Hepatocyte (in vitro differentiated cells): ENCODE measurements at places on chromosomes 16 and 17. TPM values are rescaled to one million over a fixed set of nuclear protein-coding genes. Genes with fewer than 3 reads are reported as not detected.

- no peak for DNase-seq
- no peak overlapping the region for H3K27ac ChIP-seq
- no peaks in the 10 kb centered on the region for H3K4me1 ChIP-seq
- no peak overlapping the region for H3K4me3 ChIP-seq
- H3K36me3 ChIP-seq: no peaks in the 10 kb centered on the region
Measured at GRCh38 chr16:88343271-88343791, 39.4 kb upstream of the ZNF469 start.

DNA sequence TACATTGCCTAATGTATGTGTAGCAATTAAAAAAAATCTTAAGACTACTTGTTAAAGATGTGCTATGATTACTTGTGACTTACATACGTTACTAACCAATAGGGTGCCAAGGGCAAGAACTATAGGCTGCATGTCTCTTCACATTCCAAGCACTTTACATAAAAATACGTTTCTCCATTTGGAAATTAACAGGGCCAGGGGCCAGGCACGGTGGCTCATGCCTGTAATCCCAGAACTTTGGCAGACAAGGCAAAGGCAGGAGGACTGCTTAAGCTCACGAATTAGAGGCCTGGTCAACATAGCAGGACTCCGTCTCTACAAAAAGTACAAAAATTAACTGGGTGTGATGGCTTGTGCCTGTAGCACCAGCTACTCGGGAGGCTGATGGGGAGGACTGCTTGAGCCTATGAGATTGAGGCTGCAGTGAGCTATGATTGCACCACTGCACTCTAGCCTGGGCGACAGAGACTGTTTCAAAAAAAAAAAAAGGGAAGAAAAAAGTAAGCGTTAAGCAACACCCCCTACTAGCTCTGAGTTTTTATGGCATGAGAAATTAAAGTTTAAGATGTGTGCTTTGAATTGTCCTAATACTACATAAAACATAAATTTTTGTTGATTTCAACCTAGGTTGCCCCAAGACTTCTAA, 12.3 kb downstream of the PSMD12 start:
- H3K4me1 ChIP-seq: no peaks in the 10 kb centered on the region
- peaks cover 4% of the 10 kb centered on the region for H3K36me3 ChIP-seq
- no peaks in the 10 kb centered on the region for H3K27me3 ChIP-seq

DNA sequence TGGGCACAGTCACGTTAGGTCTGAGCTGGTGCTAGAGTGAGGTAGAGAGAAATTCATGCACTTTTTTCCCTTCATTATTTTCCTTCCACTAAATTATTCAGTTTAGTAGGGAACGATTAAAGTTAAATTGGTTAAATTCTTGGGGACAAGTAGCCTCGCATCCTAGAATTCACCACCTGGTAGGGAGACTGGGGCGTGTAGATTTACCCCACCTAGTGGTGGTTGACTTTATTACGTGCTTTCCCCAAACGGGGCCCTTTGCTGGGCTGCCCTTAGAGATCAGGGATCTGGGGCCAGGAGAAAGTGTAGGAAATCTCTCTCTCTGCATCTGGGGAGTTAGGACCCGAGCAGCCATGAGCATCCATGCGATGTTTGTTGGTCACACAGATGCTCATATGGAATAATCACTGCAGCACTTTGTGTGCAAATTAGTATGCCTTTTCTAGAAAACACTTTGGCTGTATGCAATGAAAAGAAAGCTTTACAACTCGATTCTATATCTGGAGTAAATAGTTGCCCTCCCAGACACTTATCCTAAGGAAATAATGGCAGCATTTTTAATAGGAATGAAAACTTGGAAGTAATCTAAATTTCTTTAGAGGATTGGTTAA, 107.0 kb downstream of the PLCG2 start:
- no peaks in the 10 kb centered on the region for H3K27me3 ChIP-seq
- DNase-seq: peak; percentile 49
- H3K27ac ChIP-seq: no peak overlapping the region
- peaks cover 5% of the 10 kb centered on the region for H3K4me1 ChIP-seq

- H3K4me1 ChIP-seq: peaks cover 1% of the 10 kb centered on the region
- no peaks in the 10 kb centered on the region for H3K27me3 ChIP-seq
- H3K27ac ChIP-seq: no peak overlapping the region
- H3K36me3 ChIP-seq: no peaks in the 10 kb centered on the region
Measured at GRCh38 chr16:55668340-55669281, 12.8 kb downstream of the SLC6A2 start.

GRCh38 chr17:32588135-32588534, 101.3 kb downstream of the CDK5R1 start:
- no peaks in the 10 kb centered on the region for H3K36me3 ChIP-seq
- H3K4me1 ChIP-seq: no peaks in the 10 kb centered on the region
- no peak for DNase-seq
- no peak overlapping the region for H3K27ac ChIP-seq
- H3K4me3 ChIP-seq: no peak overlapping the region

DNA sequence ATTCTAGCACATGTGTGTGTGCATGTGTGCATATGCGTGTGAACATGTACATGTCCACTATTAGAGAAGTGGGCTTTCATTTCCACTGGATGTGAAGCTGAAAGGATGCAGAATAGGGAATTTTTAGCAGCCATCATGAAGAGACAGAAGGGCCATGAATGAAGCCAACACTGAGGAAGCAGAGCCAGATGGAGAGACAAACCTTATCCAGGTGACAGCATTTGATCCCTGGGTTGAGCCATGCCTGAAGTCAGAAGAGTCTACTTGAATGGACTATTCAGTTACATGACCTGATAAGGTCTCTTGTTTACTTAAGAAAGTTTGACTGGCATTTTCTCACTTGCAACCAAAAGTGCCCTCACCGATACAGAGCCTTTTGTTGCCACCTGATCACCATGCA, 88.4 kb downstream of the ASIC2 start:
- H3K4me3 ChIP-seq: no peak overlapping the region
- DNase-seq: no peak

DNA sequence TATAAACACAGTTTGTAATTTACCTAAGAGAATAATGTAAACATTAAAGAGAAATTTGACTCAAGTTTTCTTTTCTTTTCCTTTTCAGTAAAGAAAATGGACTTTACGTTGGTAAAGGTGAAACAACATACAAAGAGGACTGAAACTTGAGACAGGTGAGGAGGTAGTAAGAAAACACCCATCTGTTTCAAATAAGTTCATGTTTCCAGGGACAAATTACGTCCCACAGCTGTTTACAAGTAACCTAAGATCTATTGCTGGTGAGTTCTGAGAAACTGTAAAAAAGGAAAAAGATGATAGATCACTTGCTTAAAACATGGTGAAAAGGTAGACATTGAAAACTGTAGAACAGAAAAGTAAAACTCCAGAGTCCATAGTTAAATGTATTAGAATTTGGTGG, 4.8 kb upstream of the ABCA5 start:
- H3K4me1 ChIP-seq: no peaks in the 10 kb centered on the region
- no peaks in the 10 kb centered on the region for H3K36me3 ChIP-seq
- peaks cover 12% of the 10 kb centered on the region for H3K27me3 ChIP-seq
- DNase-seq: no peak
- H3K4me3 ChIP-seq: no peak overlapping the region

GRCh38 chr16:8630255-8630953, 8.9 kb downstream of the METTL22 start:
- H3K27ac ChIP-seq: no peak overlapping the region
- DNase-seq: no peak
- peaks cover 4% of the 10 kb centered on the region for H3K36me3 ChIP-seq
- no peaks in the 10 kb centered on the region for H3K27me3 ChIP-seq
- H3K4me1 ChIP-seq: no peaks in the 10 kb centered on the region
- no peak overlapping the region for H3K4me3 ChIP-seq

Gene TPSD1
- not detected in 2 replicates for total RNA-seq

Gene KRT32
- not detected in 2 replicates for total RNA-seq

Gene PLLP
- total RNA-seq: 42.3 and 49.5 TPM in 2 replicates

Gene PYCARD
- total RNA-seq: 9.4 and 15.1 TPM in 2 replicates
